ENCODE measurements at places on chromosomes 6 and 20.
A peak's percentile ranks its signal among the peaks of the same experiment; 100 is the strongest.

DNA sequence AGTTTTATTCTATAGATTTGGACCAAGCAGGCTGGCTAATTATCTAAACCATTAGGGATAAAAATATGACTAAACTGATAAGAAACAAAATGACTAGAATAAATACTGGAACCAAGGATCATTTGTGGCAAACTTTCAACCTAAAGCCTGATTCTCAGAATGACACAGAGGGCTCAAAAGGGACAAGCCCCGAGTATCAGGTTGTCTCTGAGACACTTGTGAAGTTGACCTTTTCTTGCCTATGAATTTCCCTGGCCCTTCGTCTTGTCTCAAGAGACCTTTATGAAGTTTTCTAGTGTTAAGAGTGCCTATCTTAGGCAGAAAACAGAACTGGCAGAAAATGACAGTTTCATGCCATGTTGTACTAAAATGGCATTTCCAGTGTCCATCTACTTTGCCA lies 68.3 kb downstream of the IMPG1 start:
- no peak for DNase-seq

GRCh38 chr6:16413399-16413798 lies 175.0 kb downstream of the GMPR start:
- DNase-seq, result no peak

GRCh38 chr20:39849664-39850063 lies 839.4 kb downstream of the MAFB start:
- DNase-seq, result no peak

- no peak for DNase-seq
Measured at GRCh38 chr6:125423047-125423446, 121.3 kb upstream of the HDDC2 start.

DNA sequence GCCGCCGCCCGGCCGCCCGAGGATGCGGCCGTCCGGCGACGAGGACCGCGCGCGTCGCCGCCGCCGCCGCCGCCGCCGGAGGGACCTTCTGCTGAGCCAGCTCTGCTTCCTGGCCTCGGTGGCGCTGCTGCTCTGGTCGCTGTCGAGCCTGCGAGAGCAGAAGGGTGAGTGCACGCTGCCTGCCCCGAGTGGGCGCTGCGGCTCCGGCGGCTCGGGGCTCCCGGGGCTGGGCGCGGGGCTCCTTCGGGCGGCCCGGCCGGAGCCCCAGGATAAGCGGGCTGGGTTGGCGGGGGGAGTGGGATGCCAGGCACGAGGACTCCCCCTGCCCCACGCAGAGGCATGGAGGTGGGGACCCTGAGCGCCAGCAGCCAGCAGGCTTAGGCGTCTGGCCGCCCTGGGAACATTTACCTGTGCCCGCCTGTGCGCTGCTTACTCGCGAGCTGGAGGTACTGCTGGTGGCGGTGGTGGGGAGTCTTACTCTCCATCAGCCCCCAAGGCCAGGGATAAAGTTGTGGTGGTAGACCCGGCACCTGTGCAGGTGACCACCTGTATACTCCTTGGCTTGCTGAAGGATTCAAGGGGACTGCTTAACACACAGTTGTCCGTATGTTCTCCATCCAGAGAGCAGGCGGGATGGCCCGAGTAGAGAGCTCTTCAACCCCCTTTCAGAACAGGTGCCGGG lies 520 bp downstream of the SLC24A3 start:
- peak; percentile 2 for DNase-seq

DNA sequence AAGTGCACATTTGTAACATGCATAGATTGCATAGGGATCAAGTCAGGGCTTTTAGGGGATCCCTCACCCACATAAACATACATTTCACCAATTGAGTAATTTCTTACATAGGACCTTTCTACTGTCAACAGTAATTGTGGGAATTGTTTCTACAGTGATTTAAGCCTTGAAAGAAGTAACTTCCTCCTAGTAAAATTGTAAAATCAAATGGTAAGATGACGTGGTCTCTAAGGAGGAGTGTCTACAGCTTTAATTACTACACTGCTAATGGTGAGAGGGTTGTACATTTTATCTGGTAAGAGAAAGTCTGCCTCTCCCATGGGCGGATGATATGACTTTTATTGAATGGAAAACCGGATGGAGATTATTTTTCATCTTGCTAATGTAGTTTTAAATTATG lies 98.0 kb downstream of the RPP40 start:
- DNase-seq, result no peak

DNA sequence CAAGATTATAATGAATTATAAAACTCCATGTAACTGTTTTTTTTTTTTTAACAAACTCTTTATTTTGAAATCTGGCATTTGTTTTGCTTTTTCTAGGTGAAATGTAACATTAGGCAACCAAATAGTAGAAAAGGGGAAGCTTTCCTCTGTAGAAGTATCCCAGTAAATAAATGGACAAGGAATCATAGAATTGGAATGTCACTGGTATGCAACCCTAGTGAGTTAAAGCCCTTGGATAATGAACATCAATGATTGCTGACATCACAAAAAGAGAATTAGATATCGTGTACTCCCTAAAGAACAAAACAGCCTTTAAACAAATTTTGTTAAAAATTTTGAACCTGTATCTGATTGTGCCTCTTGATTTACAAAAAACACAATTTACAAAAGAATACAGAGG lies 93.9 kb upstream of the OGFRL1 start:
- DNase-seq, result peak; percentile 47

GRCh38 chr6:119322034-119322433 lies 27.5 kb downstream of the MAN1A1 start:
- no peak for DNase-seq

- DNase-seq, result no peak
Measured at GRCh38 chr20:62772619-62772989, 23.7 kb upstream of the MRGBP start.

DNA sequence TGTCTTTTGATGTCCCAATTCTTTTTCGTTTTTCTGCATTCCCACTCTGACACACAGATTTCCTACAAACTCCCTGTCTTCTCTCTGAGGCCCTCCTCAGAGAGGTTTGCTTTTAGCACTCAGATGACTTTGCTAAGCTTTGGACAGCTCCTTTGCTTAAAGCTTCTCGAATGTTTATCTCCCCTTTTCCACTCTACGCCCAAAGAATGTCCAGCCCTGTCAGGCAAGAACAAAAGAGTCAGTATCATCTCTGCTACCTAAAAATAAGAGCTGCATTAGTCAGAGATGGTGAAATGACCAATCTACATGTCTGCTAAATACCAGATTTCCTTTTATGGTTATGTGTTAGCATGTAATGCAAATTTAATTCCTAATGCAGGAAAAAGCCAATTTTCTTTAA lies 56.8 kb downstream of the PREP start:
- peak; percentile 52 for DNase-seq

GRCh38 chr6:20105838-20106237 lies 106.4 kb downstream of the MBOAT1 start:
- DNase-seq, result no peak
